SHP77 treated with DMSO at 0.1 percent for 48 hours (cell line): ENCODE measurements at places on chromosomes 11 and 22.

DNA sequence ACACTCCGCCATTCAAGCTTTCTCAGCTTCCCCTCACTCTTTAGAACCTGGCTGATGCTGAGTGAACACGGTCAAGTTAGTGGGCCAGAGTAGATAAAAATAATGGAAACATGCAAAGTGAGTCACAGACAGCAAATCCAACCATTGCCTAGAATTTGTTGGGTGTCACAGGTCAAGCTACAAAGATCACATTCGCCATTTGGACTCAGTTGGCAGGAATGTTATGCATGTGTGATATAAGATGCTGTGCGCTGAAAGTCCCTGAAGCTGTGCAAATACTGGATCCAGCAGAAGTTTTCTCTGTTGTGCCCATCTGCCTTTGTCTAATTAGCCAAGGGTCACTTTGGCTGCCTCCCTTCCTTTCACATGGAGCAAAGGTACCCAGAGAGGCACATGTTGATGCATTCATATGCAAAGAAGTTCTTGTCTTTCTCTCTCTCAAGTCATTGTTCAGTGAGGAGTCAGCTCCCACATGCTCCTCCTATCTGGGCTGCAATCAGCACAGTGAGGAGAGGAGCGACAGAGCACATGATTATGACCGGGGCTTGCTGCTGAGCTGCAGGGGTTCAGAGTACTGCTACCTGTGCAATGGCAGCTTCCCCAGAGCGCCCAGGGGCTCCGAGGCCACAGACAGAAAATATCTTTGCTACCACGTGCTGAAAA lies 39.7 kb downstream of the FLI1 start:
- DNase-seq = no peak

DNA sequence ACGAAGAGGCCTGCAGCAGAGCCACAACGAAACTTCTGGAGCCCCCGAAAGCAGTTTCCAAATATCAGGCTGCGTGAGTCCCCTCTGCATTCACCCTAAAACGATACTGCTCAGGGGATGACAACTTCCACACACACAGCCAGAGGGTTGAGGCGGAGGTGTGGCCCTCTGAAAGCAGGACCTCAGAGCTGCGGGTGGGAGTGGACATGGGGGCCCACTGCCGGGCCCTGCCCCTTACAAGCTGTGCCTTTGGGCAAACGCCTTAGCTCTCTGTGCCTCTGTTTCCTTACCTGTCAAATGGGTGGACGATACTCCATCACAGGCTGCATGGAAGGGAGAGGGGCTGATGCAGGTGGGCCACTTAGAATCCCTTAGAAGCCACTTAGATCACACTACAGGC lies 53.1 kb downstream of the TRMU start:
- no peak for DNase-seq

DNA sequence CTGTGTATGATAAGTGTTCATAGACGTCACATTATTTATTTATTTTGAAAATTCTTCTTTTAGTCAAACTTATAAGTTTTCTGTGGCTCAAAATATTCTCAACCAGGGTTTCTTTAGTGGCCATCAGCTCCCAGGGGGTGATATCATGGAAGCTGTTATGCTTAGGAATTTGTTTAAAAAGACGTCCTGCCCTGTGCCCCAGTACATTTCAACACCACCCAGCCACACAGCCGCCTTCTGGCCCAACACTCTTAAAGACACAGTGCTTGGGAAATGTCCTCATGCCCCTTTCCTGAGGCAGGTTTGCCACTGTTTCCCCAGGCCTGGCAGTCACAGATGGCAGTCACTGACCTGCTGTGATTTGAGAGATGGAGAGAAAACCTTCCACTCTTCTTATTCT lies 19.9 kb downstream of the TSKU start:
- no peak for DNase-seq

- no peak for DNase-seq
Observed at GRCh38 chr11:87466223-87466622, 428.5 kb downstream of the TMEM135 start.
